Stimulated activated CD4-positive, alpha-beta T cell treated with anti-CD3 and anti-CD28 coated beads, Interleukin-1b, Interleukin-23, amount 100 ng/mL, for 4 hours (primary cell): ENCODE measurements at places on chromosomes 11 and 22.

GRCh38 chr11:35389897-35390465 lies 29.4 kb downstream of the SLC1A2 start:
- peak; percentile 17 for DNase-seq

GRCh38 chr11:117384045-117384444 lies 56.4 kb downstream of the CEP164 start:
- no peak for DNase-seq

- no peak for DNase-seq
Observed at GRCh38 chr11:85848006-85848405, 7.2 kb upstream of the CCDC83 start.

DNA sequence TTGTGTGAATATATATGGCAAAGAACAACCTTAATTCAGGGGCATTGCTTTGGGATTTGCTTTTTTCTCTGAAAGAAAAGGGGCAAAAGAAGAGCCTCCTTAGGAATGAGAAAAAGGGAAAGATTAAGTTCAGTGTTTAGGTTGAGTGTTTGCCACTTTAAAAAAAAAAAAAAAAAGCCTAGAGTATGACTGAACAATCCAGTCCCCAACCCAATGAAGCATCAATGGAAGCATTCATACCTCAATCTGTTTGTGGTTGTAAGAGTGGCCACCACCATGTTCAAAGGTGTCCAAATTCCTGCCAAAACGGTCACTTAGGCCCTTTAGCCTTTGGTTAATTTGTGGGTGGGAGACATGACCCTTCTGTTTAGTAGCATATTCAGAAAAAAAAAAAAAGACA lies 260.6 kb downstream of the SOX6 start:
- no peak for DNase-seq

DNA sequence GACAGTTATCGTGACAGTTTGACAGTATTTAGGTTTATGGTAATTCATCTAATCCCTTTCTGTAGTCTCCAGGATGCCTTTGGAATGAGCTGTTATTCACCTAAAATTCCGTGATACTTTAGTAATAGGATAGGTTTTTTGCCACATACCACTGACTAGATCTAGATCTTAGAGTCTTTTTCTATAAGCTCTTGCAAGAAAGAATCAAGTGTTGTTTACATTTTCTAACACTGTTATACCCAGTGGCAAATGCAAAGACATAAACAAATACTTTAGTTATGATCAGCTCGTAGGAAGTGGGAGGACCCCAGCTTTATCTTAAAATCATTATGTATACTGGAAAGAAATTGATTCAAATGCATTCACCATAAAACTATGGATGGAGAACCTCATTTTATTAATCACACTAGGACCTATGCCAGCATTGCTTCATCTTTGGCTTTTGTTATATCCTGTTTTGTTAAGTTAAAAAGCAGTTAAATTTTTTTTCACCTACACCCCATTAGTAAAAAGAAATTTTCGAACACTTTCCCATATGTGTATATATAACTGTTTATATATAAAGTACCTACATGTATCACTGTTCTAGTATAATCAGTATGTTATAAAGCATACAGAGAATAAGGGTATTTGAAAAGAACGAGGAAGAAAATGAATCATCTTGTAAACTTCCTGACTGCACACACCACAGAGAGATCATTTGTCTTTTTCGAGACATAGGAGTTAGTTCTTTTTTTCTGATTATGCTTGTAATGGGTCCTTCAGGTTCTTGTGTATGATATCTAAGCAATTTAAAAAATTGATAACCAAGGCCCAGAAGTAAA lies 60.9 kb downstream of the PDHX start:
- no peak for DNase-seq
